Cardiac ventricle fibroblast (primary cell): ENCODE measurements at places on chromosomes 11 and 22. TPM values are rescaled to one million over a fixed set of nuclear protein-coding genes. Genes with fewer than 3 reads are reported as not detected.

PGA3 gene
- total RNA-seq, result not detected in 2 replicates

DEFB131B gene
- not detected in 2 replicates for total RNA-seq

APOC3 gene
- not detected in 2 replicates for total RNA-seq

RAB6A gene
- total RNA-seq, result 109 and 115 TPM in 2 replicates

MYOD1 gene
- not detected in 2 replicates for total RNA-seq

OR52I1 gene
- not detected in 2 replicates for total RNA-seq

ZBTB16 gene
- 58.3 and 70.3 TPM in 2 replicates for total RNA-seq

ZDHHC8 gene
- total RNA-seq, result 16.2 and 18.7 TPM in 2 replicates

RAB36 gene
- 1.4 and 4.4 TPM in 2 replicates for total RNA-seq

B3GAT1 gene
- not detected in 2 replicates for total RNA-seq

ADM2 gene
- total RNA-seq, result 2.0 and 9.4 TPM in 2 replicates

MMP20 gene
- total RNA-seq, result not detected in 2 replicates

MRGPRE gene
- total RNA-seq, result not detected in 2 replicates

WBP2NL gene
- 0.19 and 0.39 TPM in 2 replicates for total RNA-seq

ART1 gene
- total RNA-seq, result not detected in 2 replicates
